ENCODE measurements at places on chromosomes 6 and 20.

DNA sequence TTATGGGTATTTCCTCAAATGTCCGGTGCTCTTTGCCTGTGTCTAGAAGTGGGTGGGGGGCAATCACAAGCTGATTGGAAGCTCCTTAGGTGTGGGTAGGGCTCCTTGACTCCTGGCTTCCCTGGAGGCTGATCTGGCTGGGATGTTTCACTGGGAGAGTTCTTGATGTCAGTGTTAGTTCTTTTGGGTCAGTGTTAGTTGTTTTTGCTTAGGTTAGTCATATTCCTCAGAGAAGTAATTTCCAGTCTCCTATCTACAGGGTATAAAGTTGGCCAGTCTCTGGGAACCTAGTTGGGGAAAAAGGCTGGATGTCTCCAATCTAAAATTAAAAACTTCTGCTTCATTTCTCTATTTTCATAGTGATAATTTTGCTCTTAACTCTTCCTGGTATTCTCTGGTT lies 23.6 kb downstream of the CDC5L start:
- DNase-seq: no peak

DNA sequence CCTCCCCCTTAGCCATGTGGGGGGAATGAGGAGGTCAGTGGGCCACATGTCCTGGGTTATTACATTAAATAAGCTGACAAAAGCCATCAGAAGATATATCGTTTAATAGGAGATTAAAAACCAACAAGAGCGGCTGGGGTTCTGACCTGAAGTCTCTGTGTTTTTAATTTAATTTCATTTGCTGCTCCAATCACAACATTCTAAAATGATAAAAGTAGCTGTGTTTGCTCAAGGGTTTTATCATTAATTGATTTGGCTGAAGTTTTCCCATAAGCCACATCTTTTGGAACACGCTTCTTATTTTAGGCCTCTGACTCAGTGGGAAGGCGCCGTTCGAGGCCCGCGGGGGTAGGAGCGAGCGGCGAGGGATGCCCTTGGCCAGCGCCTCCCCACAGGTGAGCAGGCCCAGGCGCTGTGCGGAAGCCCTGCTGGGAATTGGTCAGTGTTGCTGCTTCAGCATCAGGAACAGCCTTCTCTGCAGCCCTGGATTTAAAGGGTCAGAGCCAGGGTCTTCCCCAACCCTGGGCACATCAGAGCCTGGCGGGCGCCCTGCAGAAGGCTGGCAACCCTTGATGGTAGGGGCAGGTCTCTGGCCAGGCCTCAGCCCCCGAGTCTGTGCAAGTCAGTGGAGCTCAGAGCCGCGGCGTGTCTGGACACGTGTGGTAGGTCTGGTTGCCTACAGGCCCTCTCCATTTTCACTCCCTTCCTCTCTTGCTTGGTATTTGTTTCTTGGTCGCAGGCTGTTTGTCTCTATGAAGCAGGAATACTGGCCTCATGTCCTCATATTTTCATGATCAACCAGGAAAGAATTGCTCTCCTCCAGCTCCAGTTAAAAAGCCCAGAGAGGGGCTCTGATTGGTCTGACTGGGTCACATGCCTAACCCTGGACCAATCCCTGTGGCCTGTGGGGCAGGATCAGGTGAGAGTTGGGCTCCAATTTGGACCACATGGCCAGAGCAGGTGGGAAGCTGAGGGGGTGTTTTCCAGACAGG lies 30.9 kb upstream of the MLN start:
- DNase-seq: no peak

DNA sequence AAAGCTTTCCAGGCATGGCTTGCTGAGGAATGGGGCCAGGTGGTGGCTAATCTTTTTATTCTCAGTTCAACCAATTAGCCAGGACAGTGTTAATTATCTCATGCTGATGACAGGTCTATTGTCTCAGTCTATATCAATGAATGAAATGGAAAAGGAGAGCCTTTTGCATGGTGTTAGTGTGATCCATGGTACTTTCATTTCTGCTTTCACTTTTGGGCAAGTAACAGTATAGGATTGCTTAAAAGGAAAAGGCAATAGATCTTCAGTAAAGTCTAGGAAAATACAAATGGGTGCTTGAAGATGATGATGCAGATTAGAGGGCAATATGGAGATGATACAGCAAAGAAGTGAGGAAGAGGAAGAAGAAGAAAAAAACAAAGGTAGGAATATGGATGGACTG lies 430.3 kb downstream of the TFAP2A start:
- no peak for DNase-seq

- DNase-seq: no peak
These were observed 24.7 kb upstream of the GFOD1 start for GRCh38 chr6:13511913-13512717.

DNA sequence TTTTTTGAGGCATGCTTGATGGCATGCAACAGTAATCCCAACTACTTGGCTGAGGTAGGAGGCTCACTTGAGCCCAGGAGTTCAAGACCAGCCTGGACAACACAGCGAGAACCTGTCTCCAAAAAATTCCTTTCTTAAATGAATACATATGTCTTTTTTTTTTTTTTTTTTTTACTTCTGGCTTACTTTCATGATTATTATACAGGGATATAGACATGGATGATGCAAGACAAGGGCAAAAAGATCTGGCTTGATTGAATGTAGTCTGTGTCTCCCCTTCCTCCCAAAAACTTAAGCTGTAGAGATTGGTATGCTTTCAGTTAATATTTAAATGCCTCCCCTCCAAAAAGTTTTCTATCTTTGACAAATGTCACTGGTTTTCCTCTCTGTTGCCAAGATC lies 7.6 kb downstream of the SNX3 start:
- DNase-seq: no peak

DNA sequence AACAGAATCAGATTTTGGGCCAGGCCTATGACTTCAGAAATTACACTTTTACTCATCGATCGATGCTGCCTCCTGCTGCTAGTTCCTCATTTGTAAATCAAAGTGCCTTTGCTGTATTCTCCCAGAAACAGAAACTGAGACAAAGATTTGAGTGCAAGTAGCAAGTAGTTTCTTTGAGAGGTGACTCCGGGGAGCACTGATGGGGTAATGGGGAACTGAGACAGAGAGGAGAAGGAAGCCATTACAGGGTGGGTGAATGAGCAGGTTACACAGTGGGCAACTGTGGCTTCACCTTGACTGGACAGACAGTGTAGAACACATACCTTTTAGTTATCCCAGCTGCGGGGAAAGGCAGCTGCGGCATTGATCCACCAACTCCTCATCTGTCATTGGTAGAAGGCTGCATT lies 9.7 kb upstream of the CD40 start:
- DNase-seq: no peak

GRCh38 chr6:22804620-22805261 lies 235.4 kb downstream of the HDGFL1 start:
- no peak for DNase-seq

DNA sequence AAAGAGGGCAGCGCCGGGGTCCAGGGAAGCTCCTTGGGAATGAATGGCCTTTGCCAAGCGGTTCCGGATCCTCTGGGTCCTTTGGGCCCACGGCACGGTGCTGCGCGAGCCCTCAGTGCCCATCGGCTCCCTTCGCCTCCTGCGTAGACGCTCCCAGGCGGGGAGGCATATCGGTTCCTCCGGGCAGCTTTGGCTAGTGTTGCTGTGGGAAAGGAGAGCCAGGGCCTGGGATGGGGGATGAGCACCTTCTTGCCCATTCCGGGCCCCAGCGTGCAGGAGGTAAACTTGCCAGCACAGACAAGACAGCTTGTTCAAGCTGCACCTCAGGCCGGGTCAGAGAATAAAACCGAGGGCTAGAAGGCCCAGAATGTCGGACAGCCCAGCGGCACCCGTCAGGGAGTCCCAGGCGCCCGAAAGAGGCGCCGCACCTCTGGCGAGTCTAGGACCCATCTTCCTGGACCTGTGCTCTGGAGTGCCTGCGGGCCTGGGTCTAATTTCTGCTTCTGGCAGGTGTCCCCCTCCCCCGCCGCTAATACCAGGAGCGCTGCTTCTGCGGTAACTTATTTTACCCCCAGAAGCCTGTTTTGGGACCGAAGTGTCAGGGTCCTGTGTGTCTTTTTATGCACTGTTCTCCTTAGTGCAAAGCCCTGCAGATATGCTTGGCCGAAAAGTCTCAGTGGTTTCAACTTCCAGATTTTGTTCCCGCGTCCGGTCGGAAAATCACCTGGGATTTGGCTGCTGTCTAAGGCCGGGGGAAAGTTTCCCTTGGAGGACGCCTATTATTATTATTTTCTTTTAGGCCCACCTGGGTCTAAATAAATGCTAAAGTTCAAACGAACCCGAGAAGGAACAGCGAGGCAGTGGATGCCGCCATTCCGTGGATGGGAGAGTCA lies 1.7 kb upstream of the TFAP2C start:
- no peak for DNase-seq

GRCh38 chr20:49532285-49532946 lies 35.5 kb downstream of the PTGIS start:
- DNase-seq: no peak

DNA sequence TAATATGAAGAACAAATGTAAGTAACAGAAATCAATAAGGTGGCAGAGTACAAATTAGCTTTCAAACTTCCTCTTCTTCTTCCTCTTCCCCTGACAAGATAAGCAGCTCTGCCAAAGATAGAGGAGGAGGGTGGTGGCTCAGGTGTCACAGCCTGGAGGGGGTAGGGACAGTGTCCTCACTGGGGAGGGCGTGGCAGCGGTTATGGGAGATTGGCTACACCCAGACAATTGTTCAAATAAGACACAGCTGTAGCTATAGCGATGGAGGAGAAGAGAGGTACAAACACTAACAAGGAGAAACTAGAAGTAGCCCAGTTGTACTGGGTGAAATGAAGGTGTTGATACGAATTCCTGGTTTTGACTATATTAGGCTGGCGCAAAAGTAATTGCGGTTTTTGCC lies 198.5 kb downstream of the TBXT start:
- DNase-seq: no peak

GRCh38 chr6:46491201-46491627 lies at the start of gene RCAN2:
Gene RCAN2, minus strand, starts transcription at chr6:46491449.
- peak; percentile 6 for DNase-seq

- no peak for DNase-seq
These were observed 89.1 kb upstream of the FOXA2 start for GRCh38 chr20:22673467-22673866.

DNA sequence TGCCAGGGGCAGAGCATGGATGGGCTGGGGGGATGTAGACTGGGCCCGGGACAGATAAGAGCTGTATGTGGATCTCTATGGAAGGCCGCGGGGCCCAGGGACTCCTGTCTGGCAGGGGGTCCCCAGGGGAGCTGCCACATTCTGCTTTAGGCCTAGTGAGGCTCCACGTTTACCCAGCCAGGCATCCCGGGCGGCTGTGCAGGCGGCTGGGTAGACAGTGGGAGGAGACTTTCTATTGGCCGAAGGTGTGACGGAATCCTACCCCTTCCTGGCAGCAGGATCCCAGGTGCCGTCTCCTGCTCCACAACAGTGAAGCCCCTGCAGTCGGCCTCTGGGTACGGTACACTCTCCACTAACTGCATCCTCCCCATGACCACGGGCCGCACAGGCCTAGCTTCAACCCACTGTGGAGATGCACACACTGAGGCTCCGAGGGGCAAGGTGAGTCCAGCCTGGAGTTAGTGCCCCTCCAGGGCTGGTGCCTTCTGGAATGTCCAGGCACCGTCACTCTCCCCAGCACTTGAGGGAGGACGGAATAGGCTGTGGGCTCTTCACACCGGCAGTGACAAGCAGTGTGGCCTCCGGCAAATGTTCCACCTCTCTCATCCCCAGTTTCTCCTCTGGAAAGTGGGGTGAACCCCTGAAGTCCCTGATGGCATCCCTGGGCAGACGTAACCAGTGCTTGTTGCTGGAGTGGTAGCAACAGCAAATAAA lies 36.8 kb upstream of the ZBP1 start:
- DNase-seq: no peak

DNA sequence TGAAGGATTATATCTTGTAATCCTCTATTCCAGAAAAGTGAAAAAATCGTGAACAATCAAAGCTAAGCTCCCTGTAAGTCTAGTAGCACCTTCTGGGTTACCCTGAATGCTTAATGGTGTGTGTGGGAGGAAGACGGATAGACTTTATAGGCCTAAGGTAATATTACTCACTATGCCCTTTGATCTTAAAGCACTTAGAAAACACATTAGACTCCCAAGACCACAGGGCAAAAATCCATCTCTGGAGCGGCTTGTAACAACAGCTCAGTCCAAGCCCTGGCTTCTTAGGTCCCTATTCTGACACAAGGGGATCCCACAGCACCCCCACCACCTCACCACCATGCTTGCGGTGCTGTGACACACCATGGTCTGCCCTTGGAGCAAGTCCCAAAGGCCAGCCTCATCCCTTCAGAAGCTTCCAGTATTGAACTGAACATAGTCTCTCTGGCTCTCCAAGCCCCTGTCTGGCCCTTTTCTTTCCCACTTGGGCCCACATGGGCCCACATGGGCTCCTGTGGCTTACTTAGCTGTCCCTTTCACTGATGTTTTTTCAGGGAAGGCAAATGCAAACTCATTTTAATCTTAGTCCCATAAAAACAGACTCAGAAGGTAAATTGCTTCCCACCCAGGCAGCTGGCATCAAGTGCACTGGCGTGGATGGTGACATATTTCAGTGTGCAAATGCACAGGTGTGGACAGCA lies 28.3 kb downstream of the C6orf132 start:
- DNase-seq: no peak

DNA sequence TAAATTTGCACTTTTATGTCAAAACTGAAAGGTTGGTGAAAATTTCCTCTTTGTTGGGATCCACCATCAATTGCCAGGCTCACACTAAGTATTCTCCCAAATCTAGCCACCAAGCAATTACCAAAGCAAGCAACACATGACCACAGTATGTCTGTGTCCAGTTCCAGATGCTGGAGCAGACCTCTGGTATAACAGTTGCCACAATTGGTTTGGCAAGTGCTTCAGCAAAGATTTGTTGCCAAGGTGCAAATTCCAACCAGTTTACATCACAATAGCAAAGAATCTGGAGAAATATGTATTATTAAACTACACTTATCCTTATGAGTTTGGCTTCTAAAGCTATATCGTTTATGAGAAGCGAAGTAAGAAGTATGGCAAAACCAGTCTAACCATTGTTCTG lies 6.4 kb downstream of the GTF2H5 start:
- no peak for DNase-seq

DNA sequence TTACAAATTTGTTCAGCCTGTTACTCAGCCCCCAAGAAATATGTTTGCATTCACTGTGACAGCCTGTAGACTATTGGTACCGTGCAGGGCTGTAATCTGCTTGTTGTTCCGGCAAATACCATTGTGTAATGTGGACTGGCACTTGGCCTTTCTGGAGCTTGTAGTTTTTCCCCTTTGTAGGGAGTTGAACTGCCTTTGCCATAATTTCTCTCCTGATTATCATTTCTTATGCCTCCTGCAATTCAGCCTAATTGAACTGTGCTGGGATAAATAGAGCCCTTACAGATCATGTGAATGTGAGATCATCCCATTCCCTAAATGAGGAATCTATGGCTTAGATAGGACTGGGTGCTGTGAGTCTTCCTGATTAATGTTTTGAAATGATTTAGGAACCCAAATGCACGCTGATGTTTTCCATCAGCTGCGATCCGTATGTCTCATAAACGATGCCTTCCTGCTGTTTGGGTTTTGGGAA lies 185.1 kb downstream of the JARID2 start:
- no peak for DNase-seq

GRCh38 chr6:43623880-43624785 lies 4.9 kb downstream of the GTPBP2 start:
- no peak for DNase-seq

- DNase-seq: no peak
These were observed 1.1 kb upstream of the IL17F start for GRCh38 chr6:52245425-52245824.

Measured in stimulated activated CD8-positive, alpha-beta memory T cell treated with anti-CD3 and anti-CD28 coated beads, Interleukin-7, amount 100 ng/mL, for 48 hours (primary cell).